ENCODE measurements at places on chromosomes 16 and 17.

DNA sequence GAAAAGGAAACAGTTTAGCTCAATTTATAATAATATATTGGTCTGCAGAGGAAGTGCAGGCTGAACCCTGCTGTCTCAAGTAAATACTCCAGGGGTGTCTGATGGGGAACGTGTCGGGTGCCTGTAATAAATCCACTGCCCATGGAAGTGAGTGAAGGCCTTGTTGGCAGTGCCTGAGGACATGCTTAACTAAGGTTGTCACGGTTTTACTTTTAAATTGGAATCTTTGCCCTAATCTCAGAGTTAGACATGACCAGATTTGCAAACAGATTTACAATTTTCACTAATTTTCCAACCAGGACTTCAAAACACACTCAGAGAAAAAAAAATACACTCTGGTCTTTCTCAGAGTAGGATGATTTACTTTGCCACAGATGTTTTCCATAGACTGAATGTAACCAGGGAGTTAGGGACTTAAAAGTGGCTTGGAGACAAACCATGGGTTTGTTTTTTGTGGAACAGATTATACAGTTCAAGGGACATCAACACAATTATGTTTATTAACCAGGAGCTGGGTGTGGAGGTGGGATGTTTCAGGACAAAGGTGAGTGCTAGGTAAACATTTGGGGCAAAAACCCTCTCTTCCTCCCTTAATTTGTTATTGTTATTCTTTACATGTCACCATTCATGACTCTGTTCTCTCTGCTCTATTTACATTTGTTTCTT is 144.5 kb downstream of the FTO start:
- no peak for DNase-seq

GRCh38 chr17:33214996-33215395 is 78.1 kb downstream of the ASIC2 start:
- no peak for DNase-seq

DNA sequence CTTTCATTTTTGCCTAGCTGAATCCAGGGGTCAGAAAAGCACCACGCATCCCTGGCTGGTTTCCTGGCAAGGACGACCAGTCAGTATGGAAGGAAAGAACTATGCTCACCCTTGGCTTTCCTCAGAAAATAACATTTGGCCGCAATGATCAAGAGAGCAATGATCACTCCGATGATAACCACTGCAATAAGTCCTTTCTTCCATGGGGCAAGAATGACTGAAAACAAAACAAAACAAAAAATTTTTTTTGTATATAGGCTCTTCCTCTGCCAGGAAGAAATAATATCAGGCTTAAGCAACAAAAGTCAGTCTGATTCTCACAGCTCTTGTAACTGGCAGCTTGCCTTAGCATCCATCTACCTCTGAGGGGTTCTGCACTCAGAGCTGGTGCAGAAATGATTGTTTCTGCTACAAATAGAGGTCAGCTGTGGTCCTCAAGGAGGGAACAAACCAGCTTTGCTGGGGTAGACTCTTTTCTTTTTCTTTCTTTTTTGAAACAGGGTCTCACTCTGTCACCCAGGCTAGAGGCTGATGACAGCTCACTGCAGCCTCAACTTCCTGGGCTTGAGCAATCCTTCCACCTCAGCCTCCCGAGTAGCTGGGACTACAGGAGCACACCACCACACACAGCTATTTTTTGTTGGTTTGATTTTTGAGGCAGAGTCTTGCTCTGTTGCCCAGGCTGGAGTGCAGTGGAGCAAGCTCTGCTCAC is 35.7 kb downstream of the PECAM1 start:
- DNase-seq: no peak

- no peak for DNase-seq
Measured at GRCh38 chr17:38352245-38353085, 821 bp downstream of the SOCS7 start.

- DNase-seq: no peak
Measured at GRCh38 chr16:4780235-4780634, 7.9 kb downstream of the SEPTIN12 start.

DNA sequence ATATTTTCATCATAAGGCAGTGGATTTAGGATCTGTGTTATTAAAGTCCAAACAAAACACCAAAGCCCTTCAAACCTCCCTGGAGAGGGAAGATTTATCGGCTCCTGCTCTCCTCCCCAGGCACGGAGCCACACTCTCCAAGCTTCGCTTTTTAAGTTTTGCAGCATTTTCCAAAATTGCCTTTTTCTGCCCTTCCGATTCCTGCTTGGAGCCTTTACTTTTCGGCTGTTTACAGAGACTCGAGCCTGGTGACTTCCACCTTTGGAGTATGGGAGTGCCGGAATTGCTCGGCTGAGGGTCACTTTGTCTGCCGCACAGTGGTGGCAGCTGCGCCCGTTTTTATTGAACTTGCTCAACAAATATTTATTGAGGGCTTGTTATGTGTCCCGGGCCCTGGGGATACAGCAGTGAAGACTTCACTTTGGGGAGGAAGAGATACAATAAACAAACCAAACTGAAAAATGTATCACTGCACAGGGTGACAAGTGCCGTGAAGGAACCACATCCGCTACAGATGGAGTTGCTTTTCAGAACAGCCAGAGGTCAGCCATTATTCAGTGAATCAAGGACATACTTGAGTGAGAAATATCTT is 185.5 kb downstream of the NTN1 start:
- DNase-seq: no peak

GRCh38 chr17:45924332-45924820 is 30.0 kb downstream of the MAPT start:
- no peak for DNase-seq

DNA sequence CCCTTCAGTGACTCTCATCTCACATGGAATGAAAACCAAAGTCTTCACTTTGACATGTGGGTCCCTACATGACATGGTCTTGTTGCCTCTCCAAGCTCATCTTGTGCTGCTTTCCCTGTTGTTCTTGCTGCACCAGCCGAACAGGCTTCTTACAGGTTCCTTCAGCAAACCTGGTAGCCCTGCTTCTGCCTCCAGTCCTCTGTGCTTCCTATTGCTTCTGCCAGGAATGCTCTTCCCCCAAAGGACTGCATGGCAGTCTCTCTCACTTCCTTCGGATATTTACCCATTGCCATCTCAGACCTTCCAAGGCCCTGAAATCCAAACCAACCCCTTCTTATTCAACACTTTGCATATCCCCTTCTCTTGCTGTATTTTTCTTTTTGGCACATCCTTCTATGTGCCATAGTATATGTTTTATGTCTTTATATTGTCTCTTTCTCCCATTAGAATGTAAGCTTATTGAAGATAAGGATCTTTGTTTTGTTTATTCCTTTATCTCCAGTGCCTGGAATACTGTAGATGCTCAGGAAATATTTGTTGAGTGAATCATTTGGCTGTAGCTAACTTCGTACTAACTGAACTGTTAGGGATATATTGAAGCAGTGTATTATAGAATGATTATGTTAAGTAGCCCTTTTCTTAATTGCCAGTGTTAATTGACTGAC is 57.9 kb upstream of the SLC12A3 start:
- DNase-seq: no peak

- DNase-seq: no peak
Measured at GRCh38 chr17:50328363-50329325, 17.3 kb upstream of the XYLT2 start.

DNA sequence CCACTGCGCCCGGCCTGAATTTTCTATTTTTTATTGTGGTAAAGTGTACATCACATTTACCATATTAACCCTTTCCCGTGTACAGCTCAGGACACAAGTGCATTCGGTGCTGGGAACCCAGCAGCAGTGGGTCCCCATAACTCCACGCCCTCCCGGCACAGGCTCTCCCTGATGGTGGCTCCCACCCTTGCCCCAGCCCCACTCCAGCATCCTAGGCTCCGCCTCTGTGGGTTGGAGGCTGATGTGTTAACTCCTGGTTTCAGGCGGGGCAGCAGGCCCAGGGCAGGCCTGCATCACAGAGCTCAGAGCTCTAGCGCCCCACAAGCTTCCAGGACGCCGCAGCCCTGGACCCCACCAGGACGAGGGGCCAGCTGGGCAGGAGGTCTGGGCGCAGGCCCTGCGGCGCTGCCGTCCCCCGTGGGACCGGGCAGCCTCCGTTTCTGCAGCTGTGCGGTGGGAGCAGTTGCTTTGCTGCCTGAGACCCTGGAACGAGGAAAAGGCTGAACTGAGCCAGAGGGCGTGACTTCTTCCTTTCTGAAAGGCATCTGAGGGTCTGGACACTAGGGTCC is 19.6 kb downstream of the ZFPM1 start:
- no peak for DNase-seq

- DNase-seq: no peak
Measured at GRCh38 chr16:58884141-58884540, 150.0 kb upstream of the GOT2 start.

GRCh38 chr17:37743875-37744632 is 805 bp downstream of the HNF1B start:
- DNase-seq: no peak

- no peak for DNase-seq
Measured at GRCh38 chr17:61504697-61505096, 52.5 kb downstream of the TBX4 start.

- DNase-seq: no peak
Measured at GRCh38 chr17:19426631-19427030, 15.6 kb downstream of the RNF112 start.

DNA sequence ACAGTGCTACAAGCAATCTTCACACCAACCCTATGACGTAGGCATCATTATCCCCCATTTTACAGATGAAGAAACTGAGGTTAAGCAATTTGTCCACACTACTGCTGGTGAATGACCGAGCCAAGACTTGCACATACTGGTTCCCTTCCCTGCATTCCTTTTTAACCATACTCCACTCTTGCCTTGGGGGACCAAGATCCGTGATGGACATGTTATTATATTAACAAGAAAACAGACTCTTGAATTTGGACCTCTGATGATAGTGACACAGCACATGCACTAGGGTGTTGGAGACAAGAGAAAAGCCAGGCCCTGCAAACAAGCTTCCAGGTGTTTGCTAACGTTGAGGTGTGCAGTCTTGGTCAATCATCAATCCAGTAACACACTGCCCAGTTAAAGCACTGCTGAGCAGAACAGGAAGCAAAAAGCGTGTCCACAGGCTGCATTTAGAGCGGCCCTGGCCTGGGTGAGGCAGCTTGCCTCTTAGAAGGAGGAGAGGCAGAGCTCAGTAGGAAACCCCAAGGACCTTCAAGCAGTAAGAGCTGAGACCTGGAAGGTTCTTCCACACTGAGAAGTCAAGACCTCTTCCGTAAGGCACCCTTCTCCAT is 36.7 kb downstream of the HNF1B start:
- no peak for DNase-seq

- DNase-seq: no peak
Measured at GRCh38 chr16:25426829-25427228, 169.2 kb upstream of the ZKSCAN2 start.

GRCh38 chr16:20072874-20073202 is 852 bp downstream of the GPR139 start:
- DNase-seq: no peak

GRCh38 chr16:715477-716199 is 720 bp downstream of the METRN start:
- DNase-seq: no peak

GRCh38 chr16:77344341-77344740 is 90.5 kb downstream of the ADAMTS18 start:
- no peak for DNase-seq

- no peak for DNase-seq
Measured at GRCh38 chr17:56577843-56578204, 15.7 kb upstream of the NOG start.

- DNase-seq: no peak
Measured at GRCh38 chr17:61617330-61617729, 26.3 kb upstream of the NACA2 start.
